AG10803 (cell line): ENCODE measurements at places on chromosomes 16 and 17.

DNA sequence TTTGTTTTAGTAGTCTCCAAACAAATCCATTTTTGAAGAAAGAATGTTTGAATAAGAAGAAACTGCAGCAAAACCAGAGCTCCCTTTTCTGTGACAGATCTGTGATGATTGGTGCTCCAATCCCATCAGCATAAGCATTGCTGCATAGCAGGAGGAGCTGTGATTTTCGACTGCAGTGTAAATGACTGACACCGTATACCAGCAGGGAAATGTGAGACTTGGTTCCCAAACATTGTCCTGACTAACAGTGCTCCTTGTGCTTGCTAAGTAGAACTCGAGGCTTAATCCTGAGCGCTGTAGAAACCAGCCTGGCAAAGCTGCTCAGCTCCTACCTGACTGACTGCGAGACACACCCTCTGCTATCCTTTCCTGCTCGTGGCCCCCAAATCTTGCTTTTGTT, 57.2 kb downstream of the NUP93 start:
- no peak for DNase-seq

- DNase-seq: no peak
Observed at GRCh38 chr16:88299751-88300462, 82.9 kb upstream of the ZNF469 start.

- no peak for DNase-seq
Observed at GRCh38 chr16:81465375-81465943, 20.9 kb downstream of the CMIP start.

- DNase-seq: no peak
Observed at GRCh38 chr17:51672065-51672464, 411.7 kb downstream of the UTP18 start.

DNA sequence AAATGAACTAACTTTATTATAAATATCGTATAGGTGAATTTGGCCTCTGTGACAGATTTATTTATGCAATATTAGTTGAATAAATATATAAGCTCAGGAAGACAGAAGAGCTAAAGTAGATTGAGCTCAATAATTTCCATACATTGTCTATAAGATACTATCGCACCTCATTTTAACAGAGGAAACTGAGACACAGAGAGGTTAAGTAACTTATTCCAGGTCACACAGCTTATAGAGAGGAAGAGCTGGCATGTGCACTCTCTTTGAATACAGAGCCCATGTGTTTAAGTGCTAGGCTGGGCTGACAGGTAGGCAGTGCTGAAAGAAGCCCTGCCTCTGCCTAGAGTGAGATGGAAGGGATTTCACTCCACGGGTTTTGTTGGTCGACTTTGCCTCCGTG, 48.4 kb downstream of the VAT1L start:
- no peak for DNase-seq

DNA sequence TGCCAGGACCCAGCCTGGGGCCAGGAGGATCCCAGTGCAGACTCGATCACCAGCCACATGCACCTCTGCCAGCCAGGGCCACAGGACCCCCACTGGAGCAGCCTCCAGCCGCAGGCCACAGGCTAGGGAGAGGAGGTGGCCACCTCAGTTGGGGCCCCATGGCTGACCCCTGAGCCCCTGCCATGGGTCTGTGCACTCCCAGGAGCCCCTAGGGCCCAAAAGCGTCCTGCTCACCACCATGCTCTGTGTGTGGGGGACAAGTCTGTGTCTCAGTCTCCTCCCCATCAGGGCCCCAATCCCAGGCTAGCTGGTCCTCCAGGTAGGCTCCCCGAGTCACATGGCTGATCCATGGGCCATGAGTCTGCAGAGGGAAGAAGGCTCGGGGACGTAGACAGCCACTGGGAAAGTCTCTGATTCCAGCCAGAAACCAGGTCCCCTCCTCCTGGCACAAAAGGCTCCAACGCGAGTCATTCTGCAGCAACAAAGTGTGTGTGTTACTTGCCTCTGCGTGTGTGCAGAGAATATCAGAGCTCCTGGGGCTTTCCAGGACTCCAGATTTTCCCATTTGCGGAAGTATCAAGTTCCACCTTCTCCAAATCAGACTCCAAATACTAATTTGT, 6.1 kb upstream of the PRSS8 start:
- DNase-seq: no peak

DNA sequence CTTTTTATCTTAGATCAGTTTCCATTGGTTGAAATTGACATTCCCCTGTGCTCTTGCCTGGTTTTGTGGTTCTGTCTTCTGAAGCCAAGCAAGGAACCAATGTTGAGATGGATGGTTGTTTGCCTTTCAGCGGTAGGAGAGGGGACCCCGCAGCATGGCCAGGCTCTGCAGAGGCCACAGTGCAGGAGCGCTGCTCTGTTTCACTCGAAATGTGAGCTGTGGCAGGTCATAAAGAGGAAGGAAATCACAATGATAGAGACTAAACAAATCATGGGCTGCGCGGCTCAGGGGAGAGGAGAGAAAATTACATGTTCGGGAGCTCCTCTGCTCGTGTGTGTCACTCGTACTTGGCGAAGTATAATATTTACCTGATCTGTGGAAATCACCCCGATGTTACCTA, 148.2 kb downstream of the SNX29 start:
- no peak for DNase-seq
